ENCODE measurements at places on chromosomes 6 and 20.

DNA sequence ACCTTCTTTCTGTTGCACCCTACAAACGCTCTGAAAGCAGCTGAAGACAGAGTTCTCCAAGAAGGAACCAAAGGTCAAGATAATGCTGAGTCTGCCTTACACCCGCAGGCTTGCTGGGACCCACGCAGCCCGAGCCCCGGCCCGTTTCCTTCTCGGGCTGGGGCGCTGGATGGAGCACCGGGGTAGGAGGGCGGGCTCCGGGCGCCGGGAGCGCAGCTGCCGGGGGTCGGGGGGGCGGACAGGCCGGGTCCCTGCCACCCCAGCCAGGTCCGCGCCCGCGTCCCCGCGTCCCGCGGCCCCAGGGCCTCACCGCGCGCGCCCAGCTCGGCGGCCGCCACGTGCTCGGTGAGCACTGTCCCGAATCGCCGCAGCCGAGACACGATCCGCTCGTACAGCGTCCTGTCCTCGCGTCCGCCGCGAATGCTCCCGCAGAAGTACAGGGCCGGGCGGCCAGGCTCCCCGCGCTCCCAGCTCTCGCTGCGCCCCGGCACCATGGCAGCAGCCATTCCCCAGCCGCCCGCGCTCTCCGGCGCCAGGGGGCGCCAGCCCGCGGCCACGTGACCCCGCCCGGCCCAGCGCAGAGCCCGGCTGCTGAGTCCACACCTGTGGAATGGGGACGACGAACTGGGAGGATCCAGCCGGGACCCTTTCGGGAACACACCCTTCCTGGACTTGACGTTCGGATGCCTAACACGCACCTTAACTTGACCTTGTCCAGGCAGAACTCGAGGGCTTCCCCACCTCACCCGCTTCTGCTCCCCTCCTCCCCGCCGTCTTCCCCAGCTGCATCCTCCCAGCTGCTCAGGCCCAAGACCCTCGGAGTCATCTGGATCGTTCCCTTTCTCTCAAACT, at the start of gene DNPH1:
DNPH1 (minus strand) TSS at position 531 of the 852 bp plus-strand sequence; CDS start at position 506, 25 bp downstream.
- peak; percentile 78 for DNase-seq

DNA sequence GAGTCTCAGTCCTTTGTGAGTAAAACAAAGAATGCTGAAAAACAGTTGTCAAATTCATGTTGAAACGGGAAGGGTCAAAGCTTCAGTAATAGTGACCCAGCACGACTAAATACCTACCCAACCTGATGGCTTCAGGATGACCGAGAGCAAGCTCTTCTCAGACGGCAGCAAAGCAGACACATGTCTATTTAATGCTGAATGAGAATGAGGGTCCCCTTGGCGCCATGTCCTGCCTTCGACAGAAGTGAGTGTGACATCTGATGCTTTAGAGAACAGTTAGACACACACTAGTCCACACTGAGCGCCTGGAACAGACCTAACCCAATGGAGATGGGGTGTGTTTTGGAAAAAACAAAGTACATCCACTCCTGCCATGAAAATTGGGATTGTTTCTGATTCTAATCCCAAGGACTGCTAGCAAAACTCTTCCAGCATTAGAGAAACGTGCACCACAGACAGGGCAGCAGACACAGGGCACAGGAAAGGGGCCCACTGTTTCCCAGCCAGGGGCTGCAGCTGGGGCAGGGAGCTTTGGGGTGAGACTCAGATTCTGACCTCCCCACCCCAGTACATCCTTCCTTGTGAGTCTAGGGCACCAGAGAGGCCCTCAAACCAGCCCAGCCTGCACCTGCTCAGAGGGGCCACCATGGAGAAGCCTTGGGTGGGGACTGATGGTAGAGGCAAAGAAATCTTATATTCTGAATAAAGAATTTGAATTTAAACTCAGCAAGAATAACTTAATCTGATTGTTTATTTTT, 76.5 kb downstream of the C6orf118 start:
- DNase-seq: no peak

GRCh38 chr20:59636766-59637370, 32.5 kb downstream of the PHACTR3 start:
- no peak for DNase-seq

DNA sequence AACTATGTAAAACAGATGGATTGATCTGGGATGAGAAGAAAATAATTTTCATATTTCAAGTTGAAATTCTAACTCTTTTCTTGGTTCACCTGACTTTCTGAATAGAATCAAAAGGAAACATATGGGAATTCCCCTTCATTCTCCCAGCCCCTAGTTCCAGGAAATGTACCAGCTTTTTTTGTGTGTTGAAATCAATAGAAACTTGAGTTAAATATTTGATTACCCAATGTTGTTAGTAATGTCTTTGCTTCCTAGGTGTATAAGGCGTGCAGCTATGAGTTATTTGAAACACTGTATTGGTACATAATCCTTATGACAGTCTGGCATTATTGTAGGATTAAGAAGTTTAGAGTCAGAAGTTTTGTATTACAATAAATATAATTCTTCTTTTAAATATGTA, 21.5 kb downstream of the VNN2 start:
- no peak for DNase-seq

DNA sequence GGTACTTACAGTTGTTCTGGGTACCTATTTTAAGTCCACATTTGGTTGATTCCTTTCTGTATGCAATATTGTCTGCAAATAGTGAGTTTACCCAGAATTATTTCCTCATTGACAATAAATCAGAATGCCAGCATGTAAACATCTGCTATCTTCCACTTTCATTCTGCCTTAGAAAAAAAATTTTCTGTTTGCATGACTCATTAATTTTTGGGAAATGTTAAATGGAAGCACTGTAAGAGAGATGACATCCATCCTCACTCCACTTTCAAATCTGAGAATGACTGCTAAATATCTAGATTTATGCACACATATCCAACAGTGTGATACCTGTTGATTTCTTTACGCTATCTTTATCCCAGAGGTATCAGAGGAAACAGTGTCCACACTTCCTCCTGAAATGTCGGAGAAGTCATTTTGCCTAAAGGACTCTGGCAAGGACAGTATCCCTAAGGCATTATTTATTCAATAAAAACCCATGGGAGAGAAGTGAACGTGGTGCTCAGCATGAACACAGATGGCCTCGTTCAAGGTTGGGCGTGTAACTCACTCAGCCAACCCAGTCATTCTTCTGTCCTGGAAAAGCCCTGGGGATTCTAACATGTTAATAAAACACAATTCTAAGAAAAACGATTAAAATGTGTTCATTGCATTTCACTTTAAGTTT, 780.9 kb downstream of the QKI start:
- DNase-seq: peak; percentile 20

DNA sequence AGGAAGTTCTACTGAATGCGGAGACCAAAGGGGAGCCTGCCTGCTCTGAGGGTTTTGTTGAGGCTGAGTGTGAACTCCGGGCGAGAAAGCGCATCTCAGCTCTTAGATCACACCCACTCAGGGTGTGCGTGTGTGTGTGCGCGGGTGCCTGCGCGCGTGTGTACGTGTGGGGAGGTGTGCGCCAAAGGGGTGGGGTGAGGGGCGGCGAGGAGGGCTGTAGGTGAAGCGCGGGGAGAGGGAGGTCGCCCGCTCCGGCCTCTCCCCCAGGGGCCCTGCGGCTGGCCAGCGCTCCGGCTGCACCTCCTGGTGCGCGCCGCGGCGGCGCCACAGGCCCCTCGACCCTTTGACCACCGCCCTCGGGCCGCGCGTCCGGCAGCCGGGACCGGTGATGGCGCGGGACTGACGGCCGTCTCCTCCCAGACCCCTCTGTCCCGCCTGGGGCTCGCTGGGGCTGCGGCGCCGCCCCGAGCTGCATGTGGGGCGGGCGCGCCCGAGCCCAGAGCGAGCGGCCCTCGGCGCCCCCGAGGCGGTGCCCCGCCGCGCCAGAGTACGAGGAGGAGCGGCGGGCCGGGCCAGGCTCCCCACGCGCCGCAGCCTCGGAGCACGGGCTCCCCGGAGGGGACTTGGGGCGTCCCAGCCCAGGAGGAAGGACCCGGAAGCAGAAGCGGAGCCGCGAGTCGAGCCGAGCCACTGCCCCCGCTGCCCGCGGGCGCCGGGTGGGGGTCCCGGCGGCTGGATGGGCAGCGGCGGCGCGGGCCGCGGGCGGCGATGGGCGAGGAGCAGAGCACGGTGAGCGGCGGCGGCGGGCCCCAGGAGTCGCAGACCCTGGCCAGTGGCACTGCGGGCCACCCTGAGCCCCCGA, at the start of gene RNF217:
RNF217 (plus strand) TSS at position 661 of the 862 bp plus-strand sequence; CDS start at position 769, 108 bp downstream.
- peak; percentile 73 for DNase-seq

DNA sequence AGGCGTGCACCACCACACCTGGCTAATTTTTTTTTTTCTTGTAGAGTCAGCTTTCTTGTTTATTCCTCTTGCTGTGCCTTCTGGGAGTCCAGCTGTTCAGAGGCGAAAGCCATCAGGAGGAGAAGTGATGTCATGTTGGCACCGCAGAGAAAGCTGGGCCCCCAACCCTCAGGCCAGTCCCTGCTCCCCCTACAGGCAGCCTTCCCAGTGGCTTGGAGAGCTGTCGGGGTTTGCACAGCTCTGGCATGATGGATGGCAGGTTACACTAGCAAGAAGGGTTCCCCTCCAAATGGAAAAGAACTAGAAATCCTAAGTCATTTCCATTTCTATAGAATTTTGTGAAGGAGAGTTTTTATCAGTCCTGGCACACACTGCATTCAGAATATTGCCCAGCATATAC, 72.6 kb downstream of the C6orf52 start:
- DNase-seq: no peak

DNA sequence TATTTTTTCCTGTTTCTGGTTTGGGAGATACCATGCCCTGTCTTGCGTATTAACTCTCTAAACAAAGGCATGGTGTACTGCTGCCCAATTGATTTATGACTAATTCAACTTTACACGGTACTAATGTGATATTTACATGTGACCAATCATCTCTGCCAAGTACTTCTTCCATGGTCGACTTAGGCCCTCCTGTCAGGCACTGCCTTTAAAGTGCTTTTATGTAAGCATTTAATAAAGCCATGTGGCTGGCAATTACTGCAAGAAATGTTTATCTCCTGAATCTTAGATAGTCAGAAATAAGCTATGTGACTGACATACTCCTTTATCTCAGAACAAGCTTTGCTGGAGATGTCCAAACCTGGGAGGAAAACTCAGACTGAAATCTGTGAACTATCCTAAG, 323.4 kb downstream of the BTBD3 start:
- no peak for DNase-seq

DNA sequence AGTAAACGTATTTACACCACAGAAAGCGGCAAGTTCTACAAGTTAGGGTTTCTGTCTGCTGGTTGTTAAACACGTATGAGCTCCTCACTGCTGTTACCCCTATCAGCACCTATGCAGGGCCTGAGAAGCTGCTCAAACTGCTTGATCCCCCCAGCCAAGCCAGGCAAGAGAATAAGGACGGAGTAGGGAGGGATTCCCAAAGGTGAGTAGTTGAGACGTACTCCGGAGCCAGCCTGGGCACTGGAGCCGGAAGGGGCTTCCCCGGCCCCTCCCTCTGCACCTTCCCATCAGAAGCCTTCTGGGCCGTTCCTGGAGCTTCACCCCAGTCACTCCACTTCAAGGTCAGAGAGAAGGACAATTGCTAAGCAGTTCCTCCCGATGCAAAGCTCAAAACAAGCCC, 58.0 kb downstream of the RIPOR3 start:
- DNase-seq: no peak

All from left ventricle myocardium inferior (tissue), 1 donor.